Activated CD8-positive, alpha-beta memory T cell treated with anti-CD3 and anti-CD28 coated beads, Interleukin-2, amount 50 U/mL, for 4 hours (primary cell): ENCODE measurements at places on chromosomes 7 and 10.

GRCh38 chr10:32232378-32232777 lies 114.6 kb downstream of the EPC1 start:
- no peak for DNase-seq

DNA sequence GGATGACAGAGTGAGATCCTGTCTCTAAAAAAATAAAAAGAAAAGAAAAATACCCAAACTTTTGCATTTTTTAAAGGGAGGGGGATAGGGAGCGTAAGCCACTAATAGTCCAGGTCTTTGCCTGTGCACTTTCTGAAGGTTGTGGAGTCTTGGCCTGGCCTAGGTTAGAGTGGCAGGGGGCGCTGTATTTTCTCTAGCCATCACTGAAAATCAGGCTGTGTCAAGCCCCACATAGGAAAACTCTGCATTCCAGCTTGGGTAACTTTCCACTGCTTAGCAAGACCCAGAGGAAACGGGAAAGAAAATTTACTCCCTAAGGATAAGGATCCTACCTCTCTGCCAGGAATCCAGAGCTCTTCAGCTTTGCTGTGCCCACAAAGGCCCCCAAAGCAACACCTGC lies 10.5 kb upstream of the PAX4 start:
- DNase-seq = no peak

DNA sequence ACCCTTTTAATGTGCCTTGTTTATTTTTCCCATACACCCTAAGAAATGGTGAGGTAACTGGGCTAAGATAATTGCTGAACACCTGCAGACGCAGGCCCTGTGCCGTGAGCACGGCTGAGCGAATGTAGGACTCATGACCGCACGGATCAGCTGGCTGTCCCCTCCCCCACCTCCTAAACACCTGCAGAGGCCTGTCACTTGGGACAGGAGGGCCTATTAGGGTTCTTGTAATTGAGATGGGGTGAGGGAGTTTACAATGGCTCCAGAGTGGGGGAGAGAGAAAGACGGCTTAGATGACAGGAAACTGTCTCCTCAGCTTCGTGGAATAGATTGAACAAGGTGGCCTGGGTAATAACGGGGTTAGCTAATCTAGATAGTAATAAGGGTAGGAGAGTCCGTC lies 291.7 kb upstream of the HABP2 start:
- DNase-seq = no peak

GRCh38 chr10:10952800-10953199 lies 64.9 kb upstream of the CELF2 start:
- no peak for DNase-seq

DNA sequence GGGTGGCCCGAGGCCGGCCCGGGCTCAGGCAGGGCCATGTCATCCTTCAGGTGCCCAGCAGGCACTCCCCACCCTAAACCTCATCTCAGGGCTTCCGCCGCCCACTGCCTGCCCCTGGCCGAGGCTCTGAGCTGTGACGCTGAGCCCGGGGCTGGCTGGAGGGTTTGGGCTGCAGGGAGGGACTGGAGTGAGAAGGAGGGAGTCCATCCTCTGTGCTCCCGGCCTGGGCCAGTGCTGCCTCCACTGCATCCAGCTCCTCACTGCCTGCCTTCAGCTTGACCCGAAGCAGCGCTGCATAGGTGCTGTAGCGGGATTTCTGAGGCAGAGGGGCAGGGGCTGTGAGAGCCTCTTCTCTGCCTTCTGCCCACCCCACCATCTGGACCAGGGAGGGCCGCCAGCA lies 7.6 kb downstream of the NFKB2 start:
- no peak for DNase-seq

- DNase-seq = no peak
Observed at GRCh38 chr7:67549126-67549525, 552.5 kb downstream of the TYW1 start.

DNA sequence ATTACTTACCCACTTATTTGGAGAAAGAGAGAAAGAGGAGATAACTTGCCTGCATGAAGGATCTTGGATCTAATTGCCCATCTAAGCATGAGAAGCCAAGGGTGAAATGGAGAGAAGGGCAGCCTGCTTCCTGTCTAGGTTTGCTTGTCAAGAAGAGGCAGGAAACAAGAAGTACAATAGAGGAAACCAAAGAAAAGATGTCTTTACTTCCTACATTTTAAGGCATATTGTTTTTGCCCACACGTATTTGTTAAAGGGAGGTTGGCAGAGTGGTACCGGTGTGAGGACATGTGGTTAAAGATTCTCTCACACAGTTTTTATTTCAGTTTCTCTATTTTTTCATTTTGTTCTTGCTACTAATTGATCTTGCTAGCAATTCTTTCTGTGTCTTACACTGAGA lies 6.0 kb upstream of the TAS2R38 start:
- no peak for DNase-seq

DNA sequence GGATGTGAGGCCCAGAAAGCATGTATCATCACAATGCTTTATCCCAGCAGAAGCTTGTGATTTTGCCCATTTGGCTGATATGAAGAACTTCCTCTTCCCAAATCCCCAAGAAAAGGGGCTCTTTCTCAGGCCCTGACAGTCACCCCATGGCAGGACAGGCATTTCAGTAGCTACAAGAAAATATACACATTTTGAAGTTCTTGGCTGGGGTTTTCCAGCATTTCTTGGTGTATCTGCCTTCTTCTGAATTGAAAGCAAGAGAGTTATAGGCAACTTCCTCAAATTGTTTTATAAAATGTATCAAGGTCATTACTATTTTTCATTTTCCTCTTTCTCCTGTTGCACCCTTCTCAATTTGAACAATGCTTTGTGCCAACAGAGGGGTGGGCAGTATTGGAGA lies 63.3 kb upstream of the PDLIM1 start:
- DNase-seq = no peak

DNA sequence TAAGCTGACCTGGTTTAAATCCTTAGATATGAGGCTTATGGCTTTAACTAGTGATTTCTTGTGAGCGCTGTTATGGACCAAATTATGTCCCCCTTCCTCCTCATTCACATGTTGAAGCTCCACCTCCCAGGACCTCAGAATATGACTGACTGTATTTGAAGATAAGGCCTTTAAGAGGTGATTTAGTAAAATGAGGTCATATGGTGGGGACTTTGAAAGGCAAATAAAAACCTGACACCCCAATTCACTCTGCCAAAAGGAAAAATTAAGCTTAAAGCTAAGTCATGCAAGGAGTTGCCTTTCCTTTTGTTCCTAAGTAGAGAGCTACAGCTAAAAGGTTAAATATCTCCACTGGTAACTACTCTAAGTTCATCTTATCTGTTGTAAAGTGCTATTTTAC lies 36.4 kb upstream of the FIGNL1 start:
- DNase-seq = no peak

- no peak for DNase-seq
Observed at GRCh38 chr10:3226960-3227744, 54.6 kb upstream of the PITRM1 start.

- DNase-seq = no peak
Observed at GRCh38 chr7:68216051-68216450, 1219.4 kb downstream of the TYW1 start.

DNA sequence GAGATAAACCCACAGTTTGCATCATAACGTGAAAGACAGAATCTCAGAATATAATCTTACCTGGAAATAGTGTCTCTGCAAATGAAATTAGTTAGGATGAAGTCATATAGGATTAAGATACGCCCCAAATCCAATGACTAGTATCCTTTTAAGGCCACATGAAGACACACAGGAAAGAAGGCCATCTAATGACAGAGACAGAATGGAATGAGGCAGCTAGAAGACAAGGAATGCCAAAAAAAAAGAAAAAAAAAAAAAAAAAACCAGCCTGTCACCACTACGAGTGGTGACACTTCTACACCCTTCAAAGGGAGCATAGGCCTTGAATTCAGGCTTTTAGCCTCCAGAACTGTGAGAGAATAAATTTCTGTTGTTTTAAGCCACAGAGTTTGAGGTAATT lies 82.9 kb downstream of the HYCC1 start:
- no peak for DNase-seq

DNA sequence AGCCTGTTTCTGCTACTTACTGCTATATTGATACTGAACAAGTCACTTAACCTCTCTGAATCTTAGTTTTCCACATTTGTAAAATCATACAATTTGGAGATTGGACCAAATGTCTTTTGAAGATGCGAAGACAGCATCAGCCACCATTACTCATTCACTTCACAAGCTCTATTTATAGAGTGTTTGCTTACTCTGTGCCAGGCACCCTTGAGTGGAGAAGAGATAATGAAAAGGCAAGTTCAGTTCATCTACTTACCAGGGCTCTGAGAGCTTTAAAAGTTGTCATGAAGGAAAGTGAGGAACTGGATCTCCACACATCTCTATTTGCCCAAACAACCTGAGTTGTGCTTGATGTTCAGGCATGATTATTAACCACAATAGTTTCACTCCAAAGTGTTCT lies 277.5 kb downstream of the CSTF2T start:
- DNase-seq = no peak

GRCh38 chr7:47982610-47983009 lies 3.2 kb upstream of the HUS1 start:
- no peak for DNase-seq

- DNase-seq = peak; percentile 25
Observed at GRCh38 chr7:6106140-6106904, 75.1 kb downstream of the ANKRD61 start.

DNA sequence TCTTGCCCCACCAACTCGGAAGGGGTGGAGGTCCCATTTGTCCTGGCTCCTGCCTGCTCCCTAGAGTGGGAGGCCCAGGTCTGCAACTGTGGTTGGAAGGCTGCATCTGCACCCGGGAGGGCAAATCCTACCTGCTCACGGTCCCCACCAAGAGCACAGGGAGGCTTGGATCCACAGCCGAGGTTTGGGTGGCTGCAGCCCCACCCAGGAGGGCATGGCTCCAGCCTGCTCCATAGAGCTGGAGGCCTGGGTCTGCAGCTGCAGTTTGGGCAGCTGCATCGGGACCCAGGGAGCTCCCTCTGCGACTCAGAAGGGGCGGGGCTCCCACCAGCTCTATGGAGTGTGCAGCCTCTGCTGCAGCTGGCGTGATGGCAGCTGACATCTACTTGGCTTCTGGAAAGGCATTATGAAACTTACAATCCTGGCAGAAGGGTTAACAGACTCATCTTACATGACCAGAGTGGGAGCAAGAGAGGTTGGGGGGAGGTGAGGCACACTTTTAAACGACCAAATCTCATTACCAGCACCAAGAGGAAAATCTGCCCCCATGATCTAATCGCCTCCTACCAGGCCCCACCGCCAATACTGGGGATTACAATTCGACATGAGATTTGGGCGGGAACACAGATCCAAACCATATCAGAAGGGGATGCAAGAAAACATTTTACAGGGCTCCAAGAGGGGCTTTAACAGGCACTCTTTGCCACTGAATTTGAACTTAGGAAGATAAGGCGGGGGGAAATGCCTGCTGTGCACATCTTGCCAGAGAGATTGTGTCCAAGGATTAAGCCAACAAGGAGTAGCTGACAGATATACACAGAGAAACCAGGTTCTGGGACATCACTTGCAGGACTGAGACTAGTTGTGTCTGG lies 8.2 kb upstream of the BLVRA start:
- DNase-seq = no peak

DNA sequence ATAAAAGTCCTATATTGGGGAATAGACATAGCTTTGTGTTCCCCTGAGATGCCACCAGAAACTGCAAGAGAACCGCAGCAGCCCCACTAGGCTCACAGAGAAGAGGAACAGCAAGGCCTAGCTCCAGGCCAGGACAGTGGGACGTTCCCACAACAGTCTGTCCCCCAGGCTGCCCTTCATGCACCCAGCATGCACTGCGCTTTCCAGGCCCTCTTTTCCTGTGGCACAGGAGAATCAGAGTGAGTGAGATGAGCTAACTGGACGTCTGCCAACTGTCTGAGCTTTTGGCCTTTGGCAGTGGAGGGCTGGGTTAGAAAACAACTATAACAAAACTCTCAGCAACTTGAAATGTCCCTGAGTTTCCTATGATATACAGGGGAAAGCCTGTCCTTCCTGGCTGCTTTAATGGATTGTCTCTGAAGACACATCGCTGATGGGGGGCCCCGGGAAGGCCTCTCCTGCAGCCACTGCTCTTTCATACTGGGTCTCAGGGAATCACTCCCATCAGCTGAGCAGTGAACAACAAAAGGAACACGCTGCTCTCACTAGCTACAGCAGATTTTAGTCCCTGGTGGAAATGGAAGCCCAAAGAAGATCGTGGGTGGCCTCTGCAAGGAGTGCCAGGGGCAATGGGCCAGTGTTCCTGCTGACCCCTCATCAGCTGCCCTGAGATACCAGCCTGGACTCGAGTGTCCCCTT lies 53.5 kb downstream of the PODXL start:
- no peak for DNase-seq

DNA sequence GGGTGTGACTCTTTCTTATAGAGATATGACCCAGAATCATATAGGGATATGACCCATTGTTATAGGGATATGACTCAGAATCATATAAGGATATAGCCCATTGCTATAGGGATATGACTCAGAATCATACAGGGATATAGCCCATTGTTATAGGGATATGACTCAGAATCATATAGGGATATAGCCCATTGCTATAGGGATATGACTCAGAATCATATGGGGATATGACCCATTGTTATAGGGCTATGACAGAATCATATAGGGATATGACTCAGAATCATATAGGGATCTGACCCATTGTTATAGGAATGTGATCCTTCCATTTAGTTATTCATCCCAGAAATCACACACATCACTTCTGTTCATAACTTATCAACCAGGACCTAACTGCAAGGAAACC lies 312.2 kb upstream of the ADARB2 start:
- DNase-seq = no peak

DNA sequence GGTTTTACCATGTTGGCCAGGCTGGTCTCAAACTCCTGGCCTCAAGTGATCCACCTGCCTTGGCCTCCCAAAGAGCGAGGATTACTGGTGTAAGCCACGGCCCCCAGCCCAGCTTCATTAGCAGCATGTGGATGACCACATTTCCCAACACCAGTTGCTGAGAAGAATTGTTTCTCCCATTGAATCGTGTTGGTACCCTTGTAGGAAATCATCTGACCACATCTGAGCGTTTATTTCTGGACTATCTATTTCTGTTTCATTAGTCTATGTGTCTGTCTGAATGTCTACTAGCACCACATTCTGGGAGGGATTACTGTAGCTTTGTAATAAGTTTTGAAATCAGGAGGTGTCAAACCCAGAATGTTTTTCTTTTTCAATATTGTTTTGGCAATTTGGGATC lies 89.6 kb downstream of the LCOR start:
- DNase-seq = no peak

GRCh38 chr10:62264702-62265436 lies 3.8 kb downstream of the RTKN2 start:
- DNase-seq = no peak

DNA sequence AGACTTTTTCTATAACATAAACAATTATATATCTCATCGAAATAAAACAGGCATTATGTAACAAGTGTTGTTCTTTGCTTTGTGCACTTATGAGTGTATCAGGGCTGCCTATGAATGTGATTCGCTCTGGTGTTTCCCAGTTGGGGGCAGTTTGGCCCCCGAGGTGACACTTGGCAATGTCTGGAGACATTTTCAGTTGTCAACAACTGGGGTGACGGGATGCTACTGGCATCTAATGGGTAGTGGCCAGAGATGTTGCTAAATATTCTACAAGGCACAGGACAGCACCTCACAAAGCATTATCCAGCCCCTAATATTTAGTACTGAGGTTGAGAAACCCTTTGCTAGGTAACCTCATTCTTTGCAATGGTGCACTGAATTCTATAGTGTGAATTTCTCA lies 83.3 kb downstream of the PLCE1 start:
- no peak for DNase-seq

GRCh38 chr7:135538376-135538775 lies 19.3 kb upstream of the NUP205 start:
- no peak for DNase-seq
